Stimulated activated CD8-positive, alpha-beta memory T cell treated with anti-CD3 and anti-CD28 coated beads, Interleukin-2, amount 100 ng/mL, for 48 hours (primary cell): ENCODE measurements at places on chromosomes 7 and 10.

- DNase-seq, result no peak
Measured at GRCh38 chr10:60236869-60237524, 152.7 kb downstream of the ANK3 start.

GRCh38 chr10:118567701-118568248 lies 27.7 kb downstream of the PRLHR start:
- DNase-seq, result no peak

DNA sequence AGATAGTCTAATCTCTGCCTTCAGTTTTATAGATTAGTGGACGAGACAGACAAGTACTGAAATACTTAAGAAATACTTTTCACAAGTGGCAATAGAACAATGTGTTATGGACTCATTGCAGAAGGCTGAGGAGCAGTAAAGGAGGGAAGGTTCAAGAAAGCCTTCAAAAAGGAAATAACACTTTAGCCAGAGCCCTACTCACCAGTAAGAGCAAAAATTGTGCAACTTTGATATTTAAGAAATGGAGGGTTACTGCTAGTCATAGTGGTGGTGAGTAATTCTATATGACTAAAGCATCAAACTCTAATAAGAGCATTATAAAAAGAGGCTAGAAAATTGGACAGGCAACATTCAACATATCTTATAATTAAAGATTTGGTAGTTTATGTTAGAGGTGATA lies 28.8 kb downstream of the PTPN12 start:
- no peak for DNase-seq

DNA sequence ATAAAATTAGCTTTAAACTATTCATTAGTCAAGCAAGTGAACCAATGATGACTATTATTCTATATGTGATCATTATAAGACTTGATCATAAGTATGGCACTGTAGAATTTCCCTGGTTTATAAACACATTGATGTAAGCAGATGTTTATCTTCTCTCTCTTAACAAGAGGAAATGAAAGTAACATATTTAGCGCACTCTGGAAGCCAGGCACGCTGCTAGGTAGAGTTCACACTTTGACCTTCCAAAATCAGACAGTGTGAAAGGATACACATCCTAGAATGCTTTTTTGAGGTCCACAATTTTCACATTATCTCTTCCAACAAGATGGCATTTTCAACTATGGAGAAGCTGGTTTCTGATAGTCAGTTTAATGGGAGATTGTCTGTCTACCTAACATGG lies 529.4 kb upstream of the IGFBP3 start:
- DNase-seq, result no peak

DNA sequence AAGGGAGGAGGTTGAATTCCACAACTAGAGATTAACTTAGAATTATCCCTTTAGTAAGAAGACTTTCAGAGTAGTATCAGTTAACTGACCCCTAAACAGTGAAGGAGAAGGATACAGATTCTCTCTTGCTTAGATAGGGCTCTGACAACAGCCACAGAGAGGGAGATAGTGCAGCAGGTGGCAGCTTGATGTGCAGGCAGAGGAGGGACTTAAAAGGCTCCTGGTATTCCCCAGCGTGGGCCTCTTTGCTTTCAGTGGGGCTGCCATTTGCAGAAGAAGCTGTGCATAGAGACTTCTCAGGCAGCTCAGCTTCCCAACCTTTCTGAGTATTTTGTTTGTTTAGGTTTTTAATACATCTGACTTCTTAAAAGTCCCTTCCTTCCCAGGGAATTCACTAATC lies 16.0 kb downstream of the FZD1 start:
- no peak for DNase-seq

DNA sequence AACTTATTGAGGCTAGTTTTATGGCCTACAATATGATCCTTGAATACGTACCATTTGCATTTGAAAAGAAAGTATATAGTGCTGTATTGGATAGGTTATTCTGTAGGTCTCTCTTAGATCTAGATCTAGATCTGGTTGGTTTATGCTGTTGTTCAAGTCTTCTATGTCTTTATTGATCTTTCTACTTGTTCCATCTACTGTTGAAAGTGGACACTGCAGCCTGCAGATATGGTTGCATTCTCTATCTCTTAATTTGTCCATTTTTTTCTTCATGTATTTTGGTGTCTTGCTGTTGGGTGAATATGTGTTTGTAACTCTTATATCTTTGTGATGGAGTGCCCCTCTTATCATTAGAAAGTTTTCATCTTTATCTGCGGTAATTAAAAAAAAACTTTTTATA lies 139.4 kb upstream of the PCDH15 start:
- no peak for DNase-seq

DNA sequence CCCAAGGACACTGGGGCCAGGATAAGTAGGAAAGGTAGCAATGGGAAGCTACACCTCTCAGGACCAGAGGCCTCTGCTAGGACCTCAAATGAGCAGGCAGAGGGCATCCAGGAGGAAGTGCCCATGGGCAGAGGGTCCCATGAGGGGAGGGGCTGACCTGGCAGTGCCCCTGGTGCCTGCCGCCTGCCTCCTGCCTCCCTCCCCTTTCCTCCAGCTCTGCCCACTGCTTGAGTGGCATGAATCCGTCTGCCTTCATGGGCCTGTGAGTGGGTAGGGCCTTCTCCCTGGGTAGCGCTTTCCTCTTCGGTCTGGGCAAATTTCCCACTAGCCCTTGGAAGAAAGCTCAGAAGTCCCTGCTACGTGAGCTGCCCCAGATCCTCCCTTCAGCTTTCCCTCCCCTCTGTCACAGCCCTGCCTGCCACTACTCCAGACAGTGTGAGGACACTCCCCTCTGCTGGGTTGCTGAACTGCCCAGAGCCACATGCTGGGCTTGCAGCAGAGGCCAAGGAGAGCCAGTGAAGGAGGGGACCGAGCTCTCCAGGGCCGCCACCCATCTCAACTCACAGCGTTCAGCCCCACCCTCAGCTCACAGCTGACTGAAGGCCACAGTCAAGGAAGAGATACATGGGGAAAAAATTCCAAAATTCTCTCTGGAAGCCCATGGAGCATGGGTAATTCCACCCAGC lies 141.4 kb downstream of the ARHGAP22 start:
- DNase-seq, result no peak

DNA sequence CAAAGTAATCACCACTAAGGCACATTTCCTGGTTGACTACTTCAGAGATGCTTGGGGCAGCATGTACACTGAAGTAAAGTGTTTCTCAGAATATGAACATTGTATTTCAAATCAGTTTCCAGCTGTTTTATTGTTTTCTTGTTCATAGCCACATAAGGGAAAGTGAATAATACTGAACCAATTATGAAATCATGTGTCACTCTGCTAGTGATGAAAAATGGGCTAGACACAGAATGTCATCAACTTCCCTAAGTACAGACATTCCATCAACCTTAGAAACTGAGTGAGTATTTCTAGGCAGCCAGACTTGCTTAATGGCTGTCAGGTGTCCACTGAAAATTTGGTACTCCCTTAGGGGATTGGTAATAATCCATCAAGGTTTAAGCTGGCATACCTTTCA lies 603.5 kb downstream of the ARL4A start:
- no peak for DNase-seq

GRCh38 chr10:8238986-8239385 lies 184.5 kb downstream of the GATA3 start:
- peak; percentile 18 for DNase-seq

GRCh38 chr10:132972149-132972985 lies 30.0 kb upstream of the CFAP46 start:
- no peak for DNase-seq

DNA sequence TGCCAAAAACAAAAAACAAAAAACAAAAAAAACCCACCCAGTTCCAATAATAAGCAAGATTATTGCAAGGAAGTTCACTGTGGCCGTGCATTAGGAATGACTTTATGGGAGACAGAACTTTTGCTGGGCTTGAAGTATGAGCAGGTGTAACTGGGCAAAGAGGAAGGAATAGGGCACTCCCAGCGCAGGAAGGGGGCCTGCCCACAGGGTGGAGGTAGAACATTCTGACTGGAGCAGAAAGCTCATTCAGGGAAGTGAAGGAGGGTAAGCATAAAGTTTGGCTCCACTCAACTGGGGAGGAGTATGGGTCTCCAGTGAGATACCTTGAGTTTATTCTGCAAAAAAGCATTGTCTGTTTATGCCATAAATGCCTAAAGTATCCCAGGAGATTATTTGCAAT lies 42.1 kb upstream of the WIPF3 start:
- DNase-seq, result no peak

GRCh38 chr10:98351831-98352402 lies 63.1 kb downstream of the PYROXD2 start:
- DNase-seq, result no peak

DNA sequence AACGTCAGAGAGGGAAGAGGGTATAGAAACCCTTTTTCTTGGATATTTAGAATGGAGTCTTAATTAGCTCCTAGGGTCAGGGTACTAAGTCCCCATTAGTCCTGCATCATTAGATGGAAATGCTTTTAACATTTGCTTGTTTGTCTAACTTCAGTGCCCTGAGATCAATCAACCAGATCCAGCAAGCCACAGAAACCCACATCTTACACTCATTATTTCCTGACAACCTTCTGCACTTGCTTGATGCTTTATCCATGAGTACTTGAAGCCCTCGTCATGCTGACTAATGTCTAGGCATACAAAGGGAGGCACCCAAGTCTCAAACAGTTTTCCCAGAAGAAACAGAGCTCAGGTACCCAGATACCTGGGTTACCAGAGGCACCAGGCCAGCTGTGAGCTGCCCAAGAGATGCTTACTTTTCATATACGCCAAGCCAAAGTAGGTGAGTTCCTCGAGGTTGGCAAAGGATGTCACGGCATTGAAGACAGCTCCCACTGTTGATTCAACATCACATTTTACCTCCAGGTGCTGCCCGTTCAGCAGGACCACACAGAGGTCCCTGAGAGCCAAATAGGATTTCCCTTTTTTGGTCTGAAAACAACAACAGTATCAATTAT lies 42.7 kb downstream of the FRMPD2 start:
- no peak for DNase-seq

DNA sequence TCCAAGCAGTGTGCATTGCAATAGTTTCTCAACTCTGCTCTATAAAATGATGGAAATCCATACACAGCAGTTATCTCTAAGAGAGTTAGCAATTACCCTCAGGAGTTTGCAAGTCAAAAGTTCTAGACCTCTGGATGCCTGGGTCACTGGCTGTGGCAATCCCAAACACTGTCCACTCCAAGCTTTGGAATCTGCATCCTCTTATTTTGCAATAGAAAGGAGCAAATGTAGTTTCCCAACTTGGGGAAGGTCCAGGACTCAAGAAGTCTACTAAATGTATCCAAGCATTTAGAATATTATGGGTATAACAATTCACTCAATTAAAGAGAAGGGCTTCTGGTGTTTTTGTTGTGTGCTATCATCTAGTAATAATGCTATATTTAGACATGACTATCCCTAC lies 131.3 kb upstream of the NRP1 start:
- no peak for DNase-seq

DNA sequence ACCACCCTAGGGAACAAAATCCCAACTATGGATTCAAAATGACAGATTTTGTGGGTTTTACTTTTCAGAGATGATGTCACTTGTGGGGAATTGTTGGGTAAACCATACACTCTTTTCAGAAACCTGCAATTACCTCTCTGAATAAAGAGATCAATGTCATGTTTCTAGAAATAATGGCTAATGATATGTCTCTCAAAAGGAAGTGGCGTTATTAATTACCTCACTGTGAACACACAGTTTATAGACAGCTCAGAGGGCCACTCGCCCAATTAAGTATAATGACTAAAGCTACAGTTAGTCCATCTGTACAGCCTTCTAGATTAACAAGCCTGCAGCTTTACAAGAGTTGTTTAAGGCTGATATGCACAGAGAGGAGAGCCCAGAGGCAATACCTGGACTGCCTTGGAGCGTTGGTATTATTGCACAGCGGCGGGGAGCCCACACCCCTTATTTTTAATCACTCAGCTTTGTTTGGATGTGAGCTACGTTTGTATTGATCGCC lies 79.5 kb downstream of the RAB11FIP2 start:
- no peak for DNase-seq

DNA sequence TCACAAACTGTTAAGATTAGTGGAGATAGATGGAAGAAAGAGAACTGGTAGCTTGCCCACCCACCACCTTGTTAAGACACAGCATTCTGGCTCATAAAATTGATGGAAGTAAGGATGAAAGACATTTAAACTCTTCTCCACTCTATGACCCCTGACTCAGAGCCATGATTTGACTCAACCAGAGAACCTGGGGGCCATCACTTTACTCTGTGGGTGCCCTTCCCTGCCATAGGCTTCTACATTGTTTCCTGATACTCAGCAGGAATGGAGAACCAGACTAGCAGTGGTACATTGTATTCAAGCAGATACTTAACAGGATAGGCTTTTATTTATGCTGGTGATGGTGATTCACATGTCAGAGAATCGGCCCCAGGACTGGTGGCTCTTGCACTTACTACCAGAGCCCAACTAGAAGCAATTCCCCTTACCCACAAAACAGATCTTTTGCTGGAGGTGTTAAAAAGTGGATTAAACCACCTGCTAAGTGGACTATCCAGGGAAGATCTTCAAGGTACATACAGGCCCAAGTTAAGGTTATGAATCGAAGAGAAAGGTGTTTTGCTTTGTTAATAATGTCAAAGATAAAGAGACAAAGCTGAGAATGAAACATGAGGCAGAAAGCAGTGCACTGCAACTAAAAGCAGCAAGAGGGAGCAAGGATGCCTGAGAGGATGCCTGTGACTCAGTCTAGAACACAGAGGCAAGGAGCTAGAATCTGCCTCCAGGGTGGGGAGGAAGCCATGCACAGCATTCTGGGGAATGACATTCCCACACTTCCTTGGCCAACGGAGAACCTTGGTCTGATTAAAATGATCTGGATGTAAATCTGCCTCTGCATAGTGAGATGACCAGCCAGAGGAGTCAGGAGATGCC lies 36.0 kb upstream of the GLI3 start:
- no peak for DNase-seq

GRCh38 chr7:133623721-133624120 lies 370.8 kb downstream of the EXOC4 start:
- no peak for DNase-seq

DNA sequence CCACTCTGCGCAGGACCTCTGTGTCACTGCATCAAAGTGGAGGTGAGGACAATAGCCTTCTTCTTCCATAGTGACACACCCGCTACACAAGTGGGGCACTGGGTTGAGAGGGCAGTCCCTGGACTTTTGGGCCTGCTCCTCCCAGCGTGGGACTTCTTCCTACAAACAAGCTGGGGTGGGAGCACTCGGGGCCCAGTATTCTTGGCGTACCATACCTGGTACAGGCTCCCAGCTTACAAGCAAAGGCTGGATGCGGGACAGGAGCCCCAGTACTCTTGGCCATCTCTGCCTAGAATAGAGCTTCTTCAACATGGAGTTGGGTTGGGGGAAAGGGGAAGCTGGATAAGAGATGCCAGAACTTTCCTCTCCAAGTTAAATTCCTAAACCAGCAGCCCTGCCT lies 426.8 kb upstream of the FOXK1 start:
- no peak for DNase-seq

- no peak for DNase-seq
Measured at GRCh38 chr7:523347-524336, 4.0 kb upstream of the PDGFA start.

DNA sequence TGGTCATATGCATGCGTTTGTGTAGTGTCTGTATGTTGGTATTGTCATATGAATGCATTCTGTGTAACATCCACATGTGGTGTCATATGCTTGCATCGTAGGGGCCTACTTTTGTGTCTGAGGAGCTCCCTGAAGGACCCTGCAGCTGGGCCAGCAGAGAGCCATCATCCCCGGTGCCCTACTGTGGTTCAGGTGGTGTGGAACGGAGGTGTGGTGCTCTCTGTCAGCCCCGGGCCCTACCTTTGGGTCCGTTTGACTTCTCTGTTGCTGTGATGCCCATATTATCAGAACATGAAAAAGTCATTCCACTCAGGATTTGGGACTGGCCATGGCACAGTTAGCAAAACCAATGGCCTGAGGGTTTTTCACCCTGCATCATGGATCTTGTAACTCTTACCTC lies 217.9 kb downstream of the ADARB2 start:
- no peak for DNase-seq
